ENCODE measurements at places on chromosomes 1 and 21.

GRCh38 chr1:220473440-220473839 is 54.5 kb upstream of the MARK1 start:
- no peak for DNase-seq

DNA sequence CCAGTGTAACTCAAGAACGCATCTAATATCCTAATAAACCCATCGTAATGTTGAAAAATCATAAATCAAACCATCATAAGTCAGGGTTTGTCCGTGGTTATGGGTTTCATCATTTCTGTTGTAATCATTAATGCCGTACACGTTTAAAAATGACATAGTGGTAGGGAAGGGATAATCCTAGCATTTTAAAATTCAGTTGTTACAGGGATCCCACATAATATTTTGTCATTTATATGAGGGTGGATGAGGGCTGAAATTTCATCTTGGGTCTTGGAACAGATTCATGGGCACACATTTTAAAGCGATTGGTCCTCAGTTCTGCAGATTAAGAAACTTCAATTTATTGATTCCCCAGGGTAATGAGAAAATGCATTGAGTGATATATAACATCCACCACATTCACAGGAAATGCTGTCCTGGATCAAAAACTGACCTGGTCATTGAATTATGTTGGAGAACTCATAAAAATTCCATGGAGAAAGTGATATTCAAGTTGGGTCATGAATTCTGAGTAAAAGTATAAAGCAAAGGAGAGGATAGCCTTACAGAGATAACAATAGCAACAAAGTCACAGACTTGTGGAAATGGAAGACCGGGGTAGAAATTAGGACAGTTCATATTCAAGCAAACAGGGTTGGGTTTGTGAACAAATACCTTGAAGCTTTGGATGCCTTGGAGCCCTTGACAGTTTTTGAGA is 1527.3 kb upstream of the TPTE start:
- no peak for DNase-seq

- no peak for DNase-seq
These were observed 223.1 kb downstream of the NPHP4 start for GRCh38 chr1:5769146-5769545.

DNA sequence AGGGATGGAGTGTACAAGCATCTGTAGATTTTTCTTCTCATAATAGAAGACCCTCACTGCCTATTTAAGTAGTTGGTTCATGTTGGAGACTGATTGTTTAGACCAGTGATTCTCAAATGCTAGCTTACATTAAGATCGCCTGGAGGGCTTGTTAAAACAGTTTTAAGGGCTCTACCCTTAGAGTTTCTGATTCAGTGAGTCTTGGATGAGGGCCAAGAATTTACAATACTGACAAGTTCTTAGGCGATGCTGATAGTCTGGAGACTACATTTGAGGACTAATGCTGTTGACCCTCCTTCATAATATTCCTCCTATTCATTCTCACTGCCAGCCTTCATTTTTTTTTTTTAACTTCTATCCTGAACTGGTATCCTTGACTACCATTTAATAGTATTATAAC is 15.2 kb upstream of the AGO3 start:
- no peak for DNase-seq

- DNase-seq = no peak
These were observed 120.5 kb upstream of the CD34 start for GRCh38 chr1:208031316-208031931.
